ENCODE measurements at places on chromosomes 2 and 18. TPM values are rescaled to one million over a fixed set of nuclear protein-coding genes. Genes with fewer than 3 reads are reported as not detected.

The CKAP2L gene
- 17.7 TPM for total RNA-seq

The ERFE gene
- total RNA-seq, result 18.3 TPM

DNA sequence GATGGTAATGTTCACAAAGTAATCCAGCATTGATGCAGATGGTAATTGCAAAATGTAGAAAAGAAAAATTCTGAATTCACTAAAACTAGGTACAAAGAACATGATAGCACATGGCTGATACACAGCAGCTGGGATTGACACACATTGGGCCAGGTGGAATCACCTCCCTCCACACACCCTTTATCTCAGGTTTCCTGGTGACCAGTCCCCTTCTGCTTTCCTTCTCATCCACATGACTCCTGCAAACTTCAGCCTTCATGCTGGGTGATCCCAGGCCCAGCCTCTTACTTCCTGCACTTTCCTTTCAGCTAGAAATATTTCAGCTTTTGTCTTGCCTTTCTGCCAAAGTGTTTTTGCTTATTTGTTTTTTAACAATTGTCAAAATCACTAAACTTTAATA lies 246.9 kb downstream of the LNPK start:
- no peak overlapping the region for H3K27ac ChIP-seq
- no peaks in the 10 kb centered on the region for H3K4me1 ChIP-seq
- H3K27me3 ChIP-seq, result peaks cover 7% of the 10 kb centered on the region
- H3K4me3 ChIP-seq, result no peak overlapping the region
- DNase-seq, result no peak

- H3K36me3 ChIP-seq, result peaks cover 62% of the 10 kb centered on the region
- H3K27ac ChIP-seq, result peak overlapping the region; percentile 33
- no peak for DNase-seq
Observed at GRCh38 chr2:216113572-216113971, 4.4 kb downstream of the XRCC5 start.

The EMILIN1 gene
- total RNA-seq, result 1.6 TPM

- no peaks in the 10 kb centered on the region for H3K4me1 ChIP-seq
- no peaks in the 10 kb centered on the region for H3K36me3 ChIP-seq
- no peak overlapping the region for H3K27ac ChIP-seq
- no peak for DNase-seq
Observed at GRCh38 chr2:230209422-230210051, 10.2 kb downstream of the SP110 start.

DNA sequence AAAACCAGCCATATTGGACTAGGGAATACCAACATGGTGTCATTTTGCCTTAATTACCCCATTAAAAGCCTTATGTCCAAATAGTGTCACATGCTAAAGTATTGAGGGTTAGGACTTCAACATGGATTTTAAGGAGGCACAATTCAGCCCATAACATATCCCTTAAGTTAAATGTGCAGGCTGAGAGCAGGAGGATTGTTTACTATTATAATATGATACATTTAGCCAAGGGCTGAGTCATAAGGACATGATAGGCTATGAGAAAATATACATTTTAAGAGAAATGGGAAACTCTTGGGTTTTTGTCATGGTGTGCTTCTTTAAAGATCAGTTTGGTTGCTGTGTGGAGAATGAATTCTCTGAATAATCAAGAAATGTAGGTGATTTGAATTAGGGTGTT lies 136.8 kb downstream of the RDH14 start:
- no peak overlapping the region for H3K4me3 ChIP-seq
- H3K27ac ChIP-seq, result no peak overlapping the region
- H3K27me3 ChIP-seq, result no peaks in the 10 kb centered on the region
- DNase-seq, result no peak
- H3K36me3 ChIP-seq, result no peaks in the 10 kb centered on the region

Measured in PC-9 (cell line).